ENCODE measurements at places on chromosomes 16 and 17.

GRCh38 chr17:15213381-15214087 lies 51.6 kb downstream of the PMP22 start:
- no peak for DNase-seq

DNA sequence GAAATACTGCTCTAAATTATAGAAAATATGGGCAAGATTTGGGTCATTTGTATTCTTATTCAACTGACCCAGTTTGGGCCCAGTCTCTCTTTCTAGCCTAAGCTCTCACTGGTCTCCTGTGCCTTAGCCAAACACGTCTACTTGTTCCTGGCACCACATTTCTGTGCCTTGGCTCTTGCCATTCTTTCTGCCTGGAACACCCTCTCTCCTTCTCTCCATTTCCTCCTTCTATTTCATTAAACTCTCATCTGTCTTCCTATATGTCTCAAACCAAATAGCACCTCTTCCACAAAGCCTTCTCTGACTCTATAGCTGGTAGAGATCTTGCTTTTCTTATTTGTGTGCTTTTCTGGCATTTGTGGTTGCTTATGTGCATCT lies 37.7 kb upstream of the NUFIP2 start:
- no peak for DNase-seq

- no peak for DNase-seq
Observed at GRCh38 chr17:49523706-49524472, 28.8 kb downstream of the NGFR start.

DNA sequence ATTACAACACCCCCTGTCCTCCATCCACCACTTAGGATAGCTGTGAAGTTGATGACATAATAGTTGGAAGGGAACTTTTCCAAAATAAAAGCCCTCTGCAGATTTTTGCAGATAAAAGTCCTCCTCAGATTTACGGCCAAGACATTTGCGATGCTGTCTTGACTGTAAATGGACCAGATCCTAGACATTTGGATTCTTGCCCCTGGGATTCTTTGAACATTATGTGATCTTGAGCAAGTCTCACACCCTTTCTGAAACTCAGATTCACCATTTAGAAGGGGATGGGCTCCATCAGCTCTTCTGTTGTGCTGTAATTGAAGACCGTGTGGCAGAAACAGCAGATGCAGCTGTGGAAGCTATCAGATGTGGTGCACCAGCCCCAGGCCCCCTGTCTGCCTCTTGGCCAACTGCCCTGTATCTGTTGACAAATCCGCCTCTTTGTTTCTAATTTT lies 153.9 kb upstream of the CACNG3 start:
- peak; percentile 61 for DNase-seq

DNA sequence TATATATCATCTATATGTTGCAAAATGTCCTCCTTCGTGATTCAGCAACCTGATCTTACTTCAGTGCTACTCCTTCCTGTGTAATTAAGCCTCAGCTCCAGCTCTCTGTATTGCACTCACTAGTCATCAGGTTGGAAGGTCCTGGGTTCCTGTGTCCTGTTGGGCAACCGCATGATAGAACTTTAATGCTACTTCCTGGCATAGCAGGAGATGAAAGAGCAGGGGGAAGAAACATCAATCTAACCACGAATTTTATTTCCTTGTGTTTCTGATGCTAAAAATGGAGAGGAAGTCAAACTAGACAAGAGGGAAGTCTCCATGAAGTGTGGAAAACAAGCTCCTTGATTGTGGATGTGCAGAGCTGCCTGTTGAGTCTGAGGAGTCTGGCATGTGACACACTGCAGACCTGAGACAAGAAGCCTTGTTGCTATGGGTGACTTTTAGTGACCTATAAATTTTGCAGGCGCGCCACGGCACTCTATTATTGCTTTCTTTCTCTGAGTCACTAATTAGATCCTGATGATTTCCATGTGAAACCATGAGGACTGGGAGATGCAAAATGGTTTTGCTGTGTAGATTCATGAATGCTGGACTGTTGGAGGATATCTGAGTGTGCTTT lies 25.6 kb downstream of the IGSF6 start:
- DNase-seq: no peak

- no peak for DNase-seq
Observed at GRCh38 chr16:11326084-11326736, 19.0 kb upstream of the RMI2 start.

DNA sequence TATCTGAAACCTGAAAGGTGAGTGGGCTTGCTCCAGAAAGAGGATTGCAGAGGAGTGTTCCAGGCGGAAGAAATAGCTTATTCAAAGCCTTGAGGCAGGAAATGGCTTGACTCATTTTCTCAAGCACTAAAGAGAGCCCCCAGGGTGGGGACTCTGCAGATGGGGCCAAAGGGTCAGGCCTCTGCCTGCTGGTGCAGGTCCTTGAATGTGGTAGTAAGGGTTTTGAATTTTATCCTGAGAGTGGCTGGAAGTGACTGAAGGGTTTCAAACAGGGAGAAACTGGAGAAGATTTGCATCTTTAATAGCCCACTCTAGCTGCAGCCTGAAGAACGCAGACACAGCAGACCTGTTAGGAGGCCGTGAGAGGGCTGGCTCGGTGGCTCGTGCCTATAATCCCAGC lies 144.4 kb downstream of the CCT6B start:
- no peak for DNase-seq

Data from NCI-H2029 treated with DMSO at 0.1 percent for 48 hours (cell line).